ENCODE measurements at places on chromosomes 16 and 17.

- no peak for DNase-seq
These were observed 36.1 kb downstream of the GINS2 start for GRCh38 chr16:85652431-85653221.

GRCh38 chr16:53126390-53126789 lies 71.6 kb downstream of the CHD9 start:
- DNase-seq: no peak

- no peak for DNase-seq
These were observed 25.4 kb downstream of the TENT4B start for GRCh38 chr16:50178491-50178941.

DNA sequence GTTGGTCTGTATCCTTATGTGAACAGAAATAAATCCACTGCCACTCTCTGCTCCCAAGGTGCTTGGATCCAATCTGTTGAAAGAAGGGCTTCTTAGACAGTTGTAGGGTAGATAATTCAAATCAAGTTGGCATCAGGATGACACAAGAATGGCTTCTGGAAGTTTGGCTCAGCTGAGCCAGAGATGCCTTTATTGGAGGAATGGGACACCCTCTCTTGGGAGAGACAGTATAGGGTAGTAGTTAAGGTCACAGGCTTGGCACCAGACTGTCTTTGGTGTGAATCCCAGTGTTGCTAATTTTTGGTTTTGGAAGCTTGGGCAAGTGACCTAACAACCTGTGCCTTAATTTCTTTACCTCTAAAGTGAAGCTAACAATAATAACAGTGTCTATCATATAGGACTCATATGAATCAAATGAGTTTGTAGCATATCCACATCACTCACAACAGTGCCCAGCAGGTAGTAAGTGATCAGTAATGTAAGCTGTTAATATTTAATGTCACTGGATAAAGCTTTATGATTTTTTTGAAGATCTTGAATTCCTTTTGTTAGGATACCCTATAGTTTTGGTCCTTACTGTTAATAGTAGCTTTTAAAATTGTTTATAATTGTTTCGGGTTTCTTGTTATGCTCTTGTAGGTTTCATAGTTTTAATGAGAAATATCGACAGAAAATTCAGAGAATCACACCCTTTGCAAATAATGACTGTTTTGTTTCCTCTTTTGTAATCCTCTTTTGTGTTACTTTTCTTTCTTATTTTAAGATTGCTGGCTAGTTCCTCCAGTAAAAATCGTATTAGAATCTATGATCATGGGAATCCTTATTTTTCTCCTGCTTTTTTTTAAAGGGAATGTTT lies 19.1 kb downstream of the ZNRF1 start:
- DNase-seq: no peak

DNA sequence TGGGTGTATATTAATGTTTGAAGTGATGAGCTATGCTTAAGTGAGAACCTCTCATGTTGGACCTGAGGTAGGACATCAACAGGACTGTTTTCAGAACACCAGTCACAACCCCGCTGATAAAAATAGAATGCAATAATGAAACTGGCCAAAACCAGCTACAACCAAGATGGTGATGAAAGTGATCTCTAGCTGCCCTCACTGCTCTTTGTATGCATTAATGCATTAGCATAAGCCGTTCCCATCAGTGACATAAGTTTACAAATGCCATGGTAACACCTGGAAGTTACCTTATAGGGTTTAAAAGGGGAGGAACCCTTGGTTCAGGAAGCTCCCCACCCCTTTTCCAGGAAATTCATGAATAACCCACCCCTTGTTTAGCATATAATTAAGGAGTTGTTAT lies 672.5 kb upstream of the EEF2KMT start:
- no peak for DNase-seq

DNA sequence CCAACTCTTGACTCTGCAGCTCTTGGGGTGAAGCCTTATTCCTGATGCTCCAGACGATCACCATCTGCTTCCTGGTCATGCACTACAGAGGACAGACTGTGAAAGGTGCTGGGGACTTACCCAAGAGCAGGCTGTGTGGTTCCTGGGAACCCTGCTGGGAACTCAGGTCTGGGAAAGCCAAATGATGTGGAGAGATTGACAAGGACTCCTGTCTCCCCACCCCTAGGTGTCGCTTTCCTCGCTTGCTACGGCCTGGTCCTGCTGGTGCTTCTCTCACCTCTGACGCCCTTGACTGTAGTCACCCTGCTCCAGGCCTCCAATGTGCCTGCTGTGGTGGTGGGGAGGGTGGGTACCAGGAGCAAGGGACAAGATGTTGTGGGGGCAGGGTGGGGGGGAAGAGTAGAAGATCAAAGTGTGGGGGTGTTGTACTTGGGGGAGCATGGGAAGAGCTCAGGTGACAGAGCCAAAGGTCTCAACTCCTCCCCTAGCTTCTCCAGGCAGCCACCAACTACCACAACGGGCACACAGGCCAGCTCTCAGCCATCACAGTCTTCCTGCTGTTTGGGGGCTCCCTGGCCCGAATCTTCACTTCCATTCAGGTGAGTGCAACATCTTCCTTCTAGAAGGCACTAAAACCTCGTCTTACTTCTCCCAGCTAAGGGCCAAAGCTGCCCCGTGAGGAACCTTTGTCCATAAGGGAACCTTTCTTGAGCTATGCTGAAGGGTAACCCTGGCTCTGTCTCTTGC lies 3.0 kb downstream of the SOX15 start:
- DNase-seq: no peak

- no peak for DNase-seq
These were observed 727.4 kb upstream of the CA10 start for GRCh38 chr17:52885882-52886281.

- no peak for DNase-seq
These were observed 329.4 kb upstream of the CDH5 start for GRCh38 chr16:66036793-66037715.

DNA sequence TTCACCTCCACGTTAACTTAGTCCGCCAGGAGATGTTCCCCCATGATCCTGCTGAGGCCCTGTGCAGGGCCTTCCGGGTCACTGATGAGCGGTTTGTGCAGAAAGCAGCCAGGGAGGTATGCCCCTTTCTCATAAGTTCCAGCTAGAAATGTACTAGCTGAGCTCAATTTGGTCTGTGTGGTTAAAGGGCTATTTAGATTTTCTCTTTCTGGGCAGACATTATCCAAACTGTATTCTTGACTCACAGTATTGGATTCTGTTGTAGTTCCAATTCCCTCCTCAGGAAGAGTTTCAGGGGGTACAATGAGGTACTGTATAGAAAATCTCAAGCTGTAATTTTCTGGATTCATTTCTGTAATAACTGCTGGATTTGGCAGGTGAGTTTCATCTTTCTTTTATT lies 137.1 kb downstream of the TRIM37 start:
- no peak for DNase-seq

- DNase-seq: no peak
These were observed 8.5 kb upstream of the BAIAP2 start for GRCh38 chr17:81026266-81027036.

DNA sequence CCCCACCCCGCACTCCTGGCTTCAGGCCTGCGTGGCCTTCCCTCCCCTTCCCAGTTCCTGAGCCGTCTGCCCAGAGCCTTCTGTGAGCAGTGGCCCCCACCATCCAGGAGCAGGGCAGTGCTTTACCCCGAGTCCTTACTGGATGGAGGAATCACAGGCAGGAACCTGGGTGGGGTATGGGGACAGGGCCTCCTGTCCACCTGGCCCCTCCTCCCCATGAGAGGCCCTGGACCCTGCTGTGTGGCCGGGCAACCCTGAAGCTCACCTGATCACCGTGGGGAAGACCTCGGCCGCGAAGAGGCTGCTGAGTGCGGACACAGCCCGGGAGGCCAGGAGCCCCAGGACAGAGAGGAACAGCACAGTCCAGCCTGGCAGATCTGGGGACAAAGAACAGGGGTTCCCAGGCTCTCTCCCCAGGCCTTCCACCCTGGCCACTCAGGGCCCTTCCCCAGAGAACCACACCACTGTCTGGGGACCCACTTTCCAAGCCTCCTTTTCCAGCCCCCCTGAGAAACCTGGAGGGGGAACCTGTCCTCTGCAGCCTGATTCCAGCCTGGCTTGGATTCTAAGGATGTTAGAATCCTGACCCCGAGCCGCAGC lies 3.2 kb downstream of the SLC22A31 start:
- DNase-seq: no peak

DNA sequence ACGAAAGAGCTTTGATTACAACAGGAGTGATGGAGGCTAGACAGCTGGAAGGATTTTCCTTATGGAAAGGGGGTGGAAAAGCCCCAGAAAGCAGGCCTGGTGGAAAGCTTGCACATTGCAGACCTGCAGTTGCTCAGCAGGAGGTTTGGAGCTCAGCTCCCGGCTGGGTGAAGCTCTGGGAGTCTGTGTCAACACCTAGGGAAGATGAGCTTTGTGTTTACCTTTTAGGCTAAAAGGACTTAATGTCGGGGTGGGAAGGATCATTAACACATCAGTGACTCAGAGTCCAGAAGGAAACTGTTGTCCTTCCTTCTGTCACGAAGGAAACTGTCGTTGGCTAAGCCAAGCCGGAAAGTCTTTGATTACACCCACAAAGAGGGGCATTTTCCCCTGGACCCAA lies 48.2 kb downstream of the RAP1GAP2 start:
- no peak for DNase-seq

DNA sequence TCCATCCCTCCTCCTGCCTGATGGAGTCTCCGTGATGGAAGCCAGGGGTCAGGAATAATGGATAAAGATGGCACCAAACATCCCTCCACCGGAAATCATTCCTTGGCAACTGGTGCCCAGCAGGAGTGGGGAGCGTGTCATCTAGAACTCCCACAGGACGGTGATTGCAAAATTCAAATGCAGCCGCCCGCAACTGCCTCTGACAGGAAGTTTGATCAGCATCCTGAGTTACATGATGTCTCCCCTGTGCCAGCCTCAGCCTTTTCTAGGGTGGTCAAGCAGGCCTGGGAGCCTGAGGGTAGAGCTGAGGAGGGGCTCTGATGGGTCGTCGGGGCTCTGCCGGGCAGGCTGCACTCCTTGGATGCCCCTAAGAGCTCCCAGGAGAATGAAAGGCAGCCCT lies 52.8 kb downstream of the GSG1L start:
- no peak for DNase-seq

Measured in stimulated activated CD4-positive, alpha-beta T cell treated with anti-CD3 and anti-CD28 coated beads, Interleukin-12 subunit alpha, Interleukin-12 subunit beta, amount 100 ng/mL, for 24 hours (primary cell).